ENCODE measurements at places on chromosomes 7 and 10.

DNA sequence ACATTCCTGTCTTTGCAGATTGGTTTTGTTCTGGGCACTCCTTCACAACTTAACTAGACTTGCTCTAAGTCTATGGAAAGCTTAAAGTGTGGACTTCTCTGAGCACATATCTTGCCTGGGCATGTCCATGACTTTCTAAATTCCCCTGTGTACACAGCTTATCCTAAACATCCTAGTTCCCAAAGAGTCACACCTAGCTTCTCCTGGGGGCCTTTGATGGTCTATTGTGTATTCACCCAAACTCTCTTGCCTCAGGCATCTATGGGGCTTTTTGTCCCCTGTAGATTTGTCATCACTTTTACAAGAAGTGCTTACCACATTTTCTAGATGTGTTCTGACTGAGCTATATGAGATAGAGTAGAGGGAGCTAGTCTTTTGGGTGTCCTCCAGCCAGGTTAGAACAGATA is 12.2 kb upstream of the ZNF488 start:
- no peak for DNase-seq

DNA sequence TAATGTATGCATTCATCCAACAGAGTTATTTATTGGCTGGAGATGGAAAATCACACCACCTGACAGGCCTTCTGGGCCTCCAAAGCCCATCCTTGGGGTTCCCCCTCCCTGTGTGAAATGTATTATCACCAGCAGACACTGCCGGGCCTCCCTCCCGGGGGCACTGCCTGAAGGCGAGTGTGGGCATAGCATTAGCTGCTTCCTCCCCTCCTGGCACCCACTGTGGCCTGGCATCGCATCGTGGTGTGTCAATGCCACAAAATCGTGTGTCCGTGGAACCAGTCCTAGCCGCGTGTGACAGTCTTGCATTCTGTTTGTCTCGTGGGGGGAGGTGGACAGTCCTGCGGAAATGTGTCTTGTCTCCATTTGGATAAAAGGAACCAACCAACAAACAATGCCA is 15.3 kb downstream of the TACR2 start:
- no peak for DNase-seq

DNA sequence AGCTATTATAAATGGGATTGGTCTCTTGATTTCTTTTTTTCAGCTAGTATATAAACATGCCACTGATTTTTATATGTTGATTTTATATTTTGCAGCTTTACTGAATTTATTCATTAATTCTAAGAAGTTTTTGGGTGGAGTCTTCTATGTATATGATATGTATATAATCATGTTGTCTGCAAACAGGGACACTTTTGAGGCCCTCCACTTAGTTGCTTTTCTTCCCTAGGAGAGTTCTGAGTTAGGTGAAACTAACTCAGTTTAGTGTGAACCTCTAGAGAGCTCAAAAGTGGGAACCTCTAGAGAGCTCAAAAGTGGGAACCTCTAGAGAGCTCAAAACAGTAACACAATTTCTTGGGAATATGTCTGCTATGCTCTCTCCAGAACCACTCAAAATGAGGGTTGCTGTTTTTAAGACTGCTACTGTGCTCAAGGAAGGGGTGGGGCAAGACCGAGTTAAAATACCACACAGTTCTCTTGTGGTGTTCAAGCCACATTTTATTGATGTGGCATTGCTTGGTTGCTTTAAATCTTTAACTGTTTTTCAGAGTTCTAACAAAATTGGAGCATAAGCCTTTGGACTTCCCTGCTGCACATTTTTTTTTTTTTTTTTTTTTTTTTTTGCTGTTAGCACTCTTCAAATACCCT is 13.2 kb downstream of the CCDC7 start:
- DNase-seq, result no peak

- DNase-seq, result no peak
These were observed 184.1 kb upstream of the PFKP start for GRCh38 chr10:2883238-2883637.

DNA sequence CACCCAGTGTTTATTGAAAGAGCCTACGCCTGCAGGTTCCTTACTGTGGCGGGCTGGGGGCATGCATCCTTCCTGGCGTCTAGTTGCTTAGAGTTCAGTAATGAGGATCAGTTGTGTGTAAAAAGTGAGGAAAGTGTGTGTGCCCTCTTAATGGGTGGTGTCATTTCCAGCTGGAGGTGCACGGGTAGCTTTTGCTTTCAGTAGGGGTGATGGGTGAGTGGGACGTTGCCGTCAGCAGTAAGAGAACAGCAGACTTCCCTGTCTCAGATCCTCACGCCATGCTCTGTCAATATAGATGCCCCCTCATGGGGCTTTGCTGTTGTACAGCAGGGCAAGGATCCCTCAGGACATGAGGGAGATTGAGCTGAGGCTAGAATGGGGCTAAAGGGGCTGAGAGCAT is 352.6 kb upstream of the GALNT17 start:
- DNase-seq, result no peak

GRCh38 chr7:149196705-149197171 is 1.4 kb downstream of the ZNF282 start:
- DNase-seq, result no peak

- no peak for DNase-seq
These were observed 224.3 kb downstream of the THSD7A start for GRCh38 chr7:11607686-11608085.

DNA sequence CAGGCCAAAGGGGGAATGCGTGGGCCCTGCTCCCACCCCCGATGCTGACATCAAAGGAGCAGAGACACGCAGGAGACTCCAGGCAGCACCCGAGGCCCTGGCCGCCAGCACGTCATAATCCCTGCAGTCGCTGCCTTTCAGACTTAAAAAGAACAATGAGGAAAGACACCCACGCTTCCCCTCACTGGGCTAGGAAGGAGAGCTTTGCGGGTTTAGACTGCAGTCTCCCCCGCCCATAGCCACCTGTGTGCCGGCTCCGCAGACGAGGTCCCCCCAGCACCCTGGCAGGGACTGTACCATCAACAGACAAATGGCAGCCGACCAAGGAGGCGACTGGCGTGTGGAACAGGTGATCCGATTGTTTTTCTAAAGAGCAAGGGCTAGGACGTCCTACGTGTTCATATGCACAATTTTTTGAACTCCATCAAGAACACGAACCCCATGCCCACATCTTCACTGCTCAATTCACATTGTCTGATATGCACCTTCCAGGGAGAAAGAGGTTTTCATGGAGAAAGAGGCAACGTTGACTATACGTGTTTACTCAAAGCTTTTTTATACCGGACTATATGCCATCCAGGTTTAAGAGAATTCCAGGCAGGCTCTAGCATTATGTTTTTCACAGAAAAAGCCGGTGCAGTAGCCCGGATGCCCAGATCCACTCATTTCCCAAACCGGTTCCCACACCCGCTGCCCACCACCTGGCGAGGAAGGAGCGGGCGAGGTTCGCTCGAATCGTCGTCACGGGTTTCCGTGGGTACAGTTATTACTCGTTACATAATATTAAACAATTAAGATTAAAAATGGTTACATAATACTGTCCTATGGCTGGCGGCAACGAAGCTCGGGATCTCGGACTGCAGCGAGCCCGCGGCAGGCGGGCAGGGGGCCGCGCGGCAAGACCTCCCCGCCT is 1.1 kb downstream of the GRB10 start:
- no peak for DNase-seq

DNA sequence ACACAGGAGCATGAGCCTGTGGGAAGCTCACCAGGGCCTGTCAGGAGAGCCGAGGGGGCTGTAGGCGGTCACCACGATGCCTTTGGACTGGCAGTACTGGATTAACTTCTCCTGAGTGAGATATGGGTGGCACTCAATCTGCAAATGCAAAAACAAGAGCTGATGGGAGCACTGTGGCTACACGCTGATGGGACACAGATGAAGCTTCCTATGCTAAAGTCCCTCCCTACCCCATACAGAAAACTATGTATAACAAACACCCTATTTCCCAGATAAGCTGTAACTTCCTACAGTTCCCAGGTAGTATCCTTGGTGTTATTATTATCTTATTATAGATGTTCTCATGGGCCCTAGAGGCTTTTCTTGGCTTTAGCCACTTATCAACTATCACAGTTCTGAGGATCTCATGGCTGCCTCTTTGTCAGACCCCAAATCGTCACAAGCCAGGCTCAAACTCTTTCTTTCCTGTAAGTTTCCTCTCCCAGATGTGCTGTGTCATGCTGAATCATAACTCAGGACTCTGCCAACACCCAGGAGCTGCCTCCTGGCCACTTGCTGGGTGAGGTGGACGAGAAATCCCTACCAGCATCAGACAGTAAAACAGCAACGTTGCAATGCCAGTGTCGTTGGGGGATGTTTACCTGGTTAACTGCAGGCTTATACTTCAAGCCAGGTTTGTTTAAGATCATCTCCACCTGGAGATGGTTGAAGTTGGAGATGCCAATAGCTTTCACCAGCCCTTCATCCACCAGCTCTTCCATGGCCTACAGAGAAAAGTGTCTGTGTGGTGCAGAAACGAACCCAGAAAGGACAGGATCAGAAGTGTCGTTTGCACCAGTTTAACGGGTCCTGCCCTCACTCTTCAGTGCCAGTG is 10.3 kb downstream of the AKR1B1 start:
- DNase-seq, result no peak

GRCh38 chr7:3103614-3104398 is 60.1 kb upstream of the CARD11 start:
- DNase-seq, result no peak

DNA sequence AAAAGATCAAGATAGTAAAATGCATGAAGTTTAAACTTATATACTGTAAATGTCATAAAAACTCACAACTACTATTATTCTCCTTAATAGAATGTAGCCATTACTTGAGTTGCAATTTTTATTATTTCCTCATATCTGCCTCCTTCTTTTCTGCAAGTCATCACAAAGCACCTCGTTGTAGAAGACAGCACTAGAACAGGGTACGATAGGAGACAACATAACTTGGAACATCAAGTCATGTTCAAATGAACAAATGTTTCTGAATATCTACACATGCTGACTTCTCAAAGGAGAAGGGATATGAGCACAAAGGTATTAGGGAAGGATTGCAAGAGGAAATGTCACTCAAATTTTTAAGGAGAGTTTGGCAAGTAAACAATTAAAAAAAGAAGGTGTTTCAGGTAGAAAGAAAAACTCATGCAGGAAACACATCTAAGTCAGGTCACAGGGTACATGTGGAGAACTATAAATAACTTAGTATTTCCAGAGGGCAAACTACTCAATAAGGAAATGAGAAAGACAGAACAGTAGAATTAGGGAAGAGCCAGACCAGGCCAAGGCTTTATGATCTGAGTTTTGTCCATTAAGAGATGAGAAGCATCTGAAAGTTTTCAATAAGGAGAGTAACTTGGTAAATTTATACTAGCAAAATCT is 186.7 kb downstream of the CRPPA start:
- DNase-seq, result no peak

DNA sequence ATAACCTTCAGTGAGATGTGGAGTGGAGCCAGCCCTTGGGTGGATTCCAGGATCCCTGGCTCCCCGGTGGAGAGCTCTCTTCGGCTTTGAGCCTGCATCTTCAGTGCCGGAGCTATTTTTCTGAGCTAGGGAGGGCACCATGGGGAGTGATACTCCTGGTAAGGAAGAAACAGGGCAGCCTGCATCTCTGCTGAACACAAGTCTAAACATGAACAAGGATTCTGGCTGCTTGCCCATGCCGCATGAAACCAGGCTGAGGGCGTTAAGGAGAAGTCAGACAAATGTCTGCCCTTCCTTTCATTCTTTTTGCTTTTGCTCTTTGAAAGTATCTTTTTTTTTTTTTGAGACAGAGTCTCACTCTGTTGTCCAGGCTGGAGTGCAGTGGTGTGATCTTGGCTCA is 60.4 kb downstream of the EVX1 start:
- no peak for DNase-seq

- DNase-seq, result no peak
These were observed 499.6 kb upstream of the LRRN3 start for GRCh38 chr7:110591341-110591740.

GRCh38 chr7:30912986-30913811 is 1.5 kb downstream of the AQP1 start:
- DNase-seq, result no peak

DNA sequence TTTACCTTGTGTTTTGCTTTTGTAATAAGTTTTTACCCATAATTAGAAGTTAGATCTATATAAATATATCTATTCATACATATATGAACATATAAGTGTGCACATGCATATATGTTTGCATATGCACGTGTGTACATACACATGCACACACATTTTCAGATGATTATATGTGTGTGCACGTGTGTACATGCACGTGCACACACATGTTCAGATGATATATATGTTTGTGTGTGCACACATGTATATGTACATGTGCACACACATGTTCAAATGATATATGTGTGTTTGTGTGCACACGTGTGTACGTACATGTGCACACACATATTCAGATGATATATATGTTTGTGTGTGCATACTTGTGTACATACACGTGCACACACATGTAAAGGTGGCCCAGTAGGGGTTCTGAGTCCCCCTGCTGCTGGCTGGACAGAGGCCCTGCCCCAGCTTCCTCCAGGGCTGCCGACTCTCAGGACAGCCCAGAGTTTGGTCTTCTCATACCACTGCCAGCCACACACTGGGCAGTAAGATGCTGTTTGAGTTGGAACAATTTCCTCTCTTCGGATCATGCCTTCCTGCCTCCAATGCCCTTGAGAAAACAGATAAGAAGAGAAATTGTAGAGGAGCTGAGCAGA is 252.3 kb upstream of the PPP2R2D start:
- DNase-seq, result no peak

DNA sequence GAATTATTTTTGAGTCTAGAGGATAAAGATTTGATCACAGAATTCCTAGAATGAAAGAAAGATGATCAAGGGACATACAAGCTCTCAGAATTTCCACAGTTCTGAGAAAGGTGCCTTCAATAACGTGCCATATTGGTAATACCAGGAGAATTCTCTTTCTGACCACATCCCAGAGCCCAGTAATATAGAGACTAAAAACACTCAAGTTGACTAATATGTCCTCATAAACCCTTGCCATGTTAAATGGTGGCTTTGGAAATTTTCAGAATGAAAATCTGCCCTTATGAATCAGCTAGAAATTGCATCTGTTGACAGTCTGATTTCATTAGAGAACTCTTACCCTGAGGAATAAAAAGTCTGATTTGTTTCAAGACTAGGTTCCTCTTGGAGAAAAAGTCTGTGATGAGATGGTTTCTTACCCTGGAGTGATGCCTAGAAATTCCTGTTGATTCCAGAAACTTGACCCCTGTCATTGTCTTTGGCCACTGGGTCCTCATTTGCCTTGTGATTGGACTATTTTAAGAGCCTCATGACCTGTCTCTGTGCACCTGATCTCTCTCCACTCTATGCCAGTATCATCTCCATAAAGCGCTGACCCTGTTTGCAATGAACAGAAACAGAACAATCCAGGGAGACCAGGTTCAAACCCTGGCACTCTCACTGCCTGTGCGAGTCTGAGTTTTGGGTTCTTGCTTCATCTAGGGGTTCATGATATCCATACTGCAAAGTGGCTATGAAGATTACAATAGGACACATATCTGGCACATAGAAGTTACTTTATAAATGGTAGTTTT is 3.3 kb downstream of the IL2RA start:
- DNase-seq, result no peak

- DNase-seq, result no peak
These were observed 114.9 kb downstream of the BUB3 start for GRCh38 chr10:123269017-123269552.

DNA sequence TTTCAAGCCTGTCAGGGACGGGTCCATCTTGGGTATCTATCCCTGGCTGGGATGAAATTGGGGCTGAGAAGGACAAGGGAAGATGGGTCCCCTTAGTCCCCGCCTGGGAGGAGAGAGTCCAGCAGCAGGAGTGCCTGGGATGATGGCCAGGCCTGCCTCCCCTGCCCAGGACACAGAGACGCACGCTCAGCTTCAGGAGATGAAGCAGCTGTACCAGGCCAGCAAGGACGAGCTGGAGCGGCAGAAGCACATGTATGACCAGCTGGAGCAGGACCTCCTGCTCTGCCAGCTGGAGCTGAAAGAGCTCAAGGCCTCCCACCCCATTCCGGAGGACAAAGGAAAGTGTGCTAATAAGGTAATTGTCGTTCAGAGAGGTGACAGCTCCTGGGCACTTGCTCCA is 15.4 kb downstream of the CCDC136 start:
- DNase-seq, result no peak
